ENCODE measurements at places on chromosomes 11 and 22. TPM values are rescaled to one million over a fixed set of nuclear protein-coding genes. Genes with fewer than 3 reads are reported as not detected.

DNA sequence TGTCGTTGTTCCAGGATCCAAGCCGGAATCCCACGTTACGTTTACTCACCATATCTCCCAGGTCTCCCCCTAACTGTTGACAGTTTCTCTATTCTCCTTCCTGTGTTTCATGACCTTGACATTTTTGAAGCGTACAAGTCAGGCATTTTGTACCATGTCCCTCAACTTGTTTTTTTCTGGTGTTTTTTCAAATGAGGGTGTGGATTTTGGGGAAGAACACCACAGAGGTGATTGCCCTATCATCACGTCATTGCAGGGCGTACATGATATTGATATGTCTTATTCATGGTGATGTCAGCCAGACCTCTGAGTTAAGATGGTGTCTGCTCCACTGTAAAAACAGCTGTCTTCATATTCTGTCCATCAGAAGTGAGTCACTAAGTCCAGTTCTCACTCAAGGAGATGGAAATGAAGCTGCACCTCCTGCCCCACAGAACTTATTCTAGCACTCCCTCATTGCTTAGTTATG lies 28.3 kb upstream of the SOX10 start:
- H3K36me3 ChIP-seq, result no peaks in the 10 kb centered on the region
- H3K4me1 ChIP-seq, result peaks cover 19% of the 10 kb centered on the region
- H3K27ac ChIP-seq, result no peak overlapping the region
- DNase-seq, result peak; percentile 18
- H3K4me3 ChIP-seq, result no peak overlapping the region

- H3K36me3 ChIP-seq, result no peaks in the 10 kb centered on the region
- no peak overlapping the region for H3K27ac ChIP-seq
- H3K27me3 ChIP-seq, result no peaks in the 10 kb centered on the region
These were observed 86.1 kb upstream of the RASSF10 start for GRCh38 chr11:12922980-12923507.

DNA sequence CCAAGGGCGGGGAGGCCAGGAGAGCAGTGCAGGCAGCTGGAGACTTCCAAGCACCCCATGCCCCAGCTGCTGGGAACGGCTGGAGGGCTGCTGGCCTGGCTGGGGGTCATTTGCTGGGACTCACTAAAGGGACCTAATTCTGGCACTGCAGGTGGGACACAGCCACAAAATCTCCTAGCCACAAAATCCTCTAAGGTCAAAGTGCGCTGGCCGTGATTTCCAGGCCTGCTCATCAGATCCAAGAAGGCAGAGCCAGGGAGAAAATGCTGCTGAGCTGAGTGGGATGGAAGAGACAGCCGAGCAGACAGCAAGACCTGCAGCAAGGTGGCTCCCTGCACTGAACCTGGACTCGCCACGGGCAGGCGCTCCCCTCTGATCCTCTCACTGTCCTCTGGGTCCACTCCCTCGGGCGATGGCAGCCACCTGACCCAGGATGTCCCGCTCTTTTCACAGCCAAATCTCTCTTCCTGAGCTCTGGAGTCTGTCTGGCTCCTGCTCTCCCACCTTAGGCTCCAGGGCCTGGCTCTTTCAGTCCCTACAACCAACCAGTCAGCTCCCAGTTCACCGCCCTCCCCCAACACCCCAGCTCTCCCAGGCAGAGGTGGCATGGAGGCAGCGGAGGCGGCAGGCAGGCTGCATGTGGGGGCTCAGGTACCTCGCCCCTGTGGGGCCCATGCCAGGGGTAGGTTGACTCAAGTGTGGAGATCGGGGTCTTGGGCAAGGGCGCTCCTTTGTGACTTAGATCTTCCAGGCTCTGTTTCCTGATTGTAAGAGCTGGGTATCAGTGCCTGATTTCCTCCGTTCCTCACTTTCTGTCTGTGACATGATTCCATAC lies 14.5 kb downstream of the OVOL1 start:
- H3K27ac ChIP-seq, result no peak overlapping the region
- H3K4me3 ChIP-seq, result no peak overlapping the region
- H3K36me3 ChIP-seq, result no peaks in the 10 kb centered on the region
- no peak for DNase-seq

MS4A3 gene
- not detected for total RNA-seq

KDM4E gene
- total RNA-seq, result not detected

Data from stomach (tissue), 19 donors.